ENCODE measurements at places on chromosomes 4 and X.

GRCh38 chr4:176709417-176709816 lies 83.3 kb downstream of the VEGFC start:
- DNase-seq: no peak

DNA sequence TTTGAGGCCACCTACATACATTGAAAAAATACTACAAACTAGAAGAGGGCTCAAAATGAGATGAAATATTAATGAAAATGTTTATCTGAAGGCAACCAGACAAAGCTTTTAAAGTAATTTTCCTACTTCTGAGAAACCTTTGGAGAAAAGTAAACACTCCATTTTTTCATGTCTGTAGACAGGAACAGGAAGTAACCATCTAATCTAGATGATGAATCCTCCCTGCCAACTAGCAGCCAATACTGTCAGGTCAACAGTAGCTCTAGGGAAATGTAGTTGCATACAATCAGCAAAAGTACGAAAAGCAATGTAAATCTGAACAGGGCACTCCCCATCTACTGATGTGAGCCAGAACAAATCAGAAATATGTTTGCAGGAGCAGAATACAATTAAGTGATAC lies 49.0 kb downstream of the AMMECR1 start:
- no peak for DNase-seq

DNA sequence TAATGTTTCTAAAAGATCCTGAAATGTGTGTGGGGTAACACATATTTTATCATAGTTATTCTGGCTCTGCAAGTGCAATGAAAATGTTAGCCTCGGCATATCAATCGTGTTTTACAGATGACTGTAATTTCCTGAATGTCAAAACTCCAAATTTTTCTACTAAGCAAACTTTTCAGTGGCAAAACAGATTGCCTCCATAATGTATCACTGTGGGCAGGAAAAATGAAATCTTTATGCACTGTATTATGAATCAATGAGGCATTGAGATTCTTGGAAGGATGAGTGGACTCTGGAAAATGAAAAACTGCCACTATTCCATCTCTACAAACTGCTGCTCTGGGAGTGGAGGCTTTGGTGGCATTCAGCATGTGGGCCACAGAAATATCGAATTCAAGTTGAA lies 160.1 kb upstream of the MBNL3 start:
- DNase-seq: no peak

DNA sequence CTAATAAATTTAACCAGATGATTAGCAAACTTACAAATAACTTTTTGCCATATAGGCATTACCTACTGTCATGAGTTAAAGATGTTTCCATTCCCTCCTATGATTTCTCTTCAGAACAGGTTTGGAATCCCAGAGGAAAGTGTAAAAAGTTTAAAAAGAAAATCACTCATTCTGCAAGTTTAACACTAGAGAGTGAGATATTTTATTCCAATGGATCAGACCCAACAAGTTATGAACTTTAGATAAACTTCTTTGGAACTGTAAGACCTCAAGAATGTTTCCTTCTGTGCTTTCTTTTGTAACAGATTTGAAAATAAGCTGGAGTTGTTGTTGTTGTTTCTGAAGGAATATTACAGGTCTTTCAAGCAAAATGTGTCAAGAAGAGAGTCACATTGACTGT lies 51.6 kb downstream of the PPP3CA start:
- no peak for DNase-seq

GRCh38 chr4:1060621-1061020 lies 49.2 kb downstream of the FGFRL1 start:
- no peak for DNase-seq

- no peak for DNase-seq
Observed at GRCh38 chrX:154649503-154650220, 3.7 kb downstream of the CTAG2 start.

DNA sequence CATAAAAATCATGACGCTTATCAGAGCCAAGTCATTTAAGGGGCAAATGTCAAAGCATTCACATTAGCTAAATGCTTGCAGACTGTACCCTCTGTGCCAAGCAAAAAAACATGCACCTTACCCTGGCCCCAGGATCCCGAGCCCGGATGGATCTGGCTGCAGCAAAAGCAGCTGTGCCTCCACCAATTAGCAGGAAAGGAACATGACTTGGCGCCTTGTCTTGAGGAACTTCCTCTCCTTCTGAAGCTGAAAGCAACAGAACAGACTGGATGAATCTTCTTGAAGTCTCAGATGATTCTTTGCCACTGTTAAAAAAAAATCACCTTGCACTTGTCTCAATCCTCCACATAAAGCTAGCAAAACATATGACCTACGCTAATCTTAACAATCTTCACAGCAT lies 18.0 kb downstream of the AIFM1 start:
- DNase-seq: no peak

- no peak for DNase-seq
Observed at GRCh38 chr4:121190389-121190788, 26.3 kb upstream of the TNIP3 start.

- no peak for DNase-seq
Observed at GRCh38 chr4:38985410-38986100, 46.7 kb downstream of the TMEM156 start.

GRCh38 chr4:89293299-89293698 lies 14.3 kb downstream of the GPRIN3 start:
- DNase-seq: no peak

DNA sequence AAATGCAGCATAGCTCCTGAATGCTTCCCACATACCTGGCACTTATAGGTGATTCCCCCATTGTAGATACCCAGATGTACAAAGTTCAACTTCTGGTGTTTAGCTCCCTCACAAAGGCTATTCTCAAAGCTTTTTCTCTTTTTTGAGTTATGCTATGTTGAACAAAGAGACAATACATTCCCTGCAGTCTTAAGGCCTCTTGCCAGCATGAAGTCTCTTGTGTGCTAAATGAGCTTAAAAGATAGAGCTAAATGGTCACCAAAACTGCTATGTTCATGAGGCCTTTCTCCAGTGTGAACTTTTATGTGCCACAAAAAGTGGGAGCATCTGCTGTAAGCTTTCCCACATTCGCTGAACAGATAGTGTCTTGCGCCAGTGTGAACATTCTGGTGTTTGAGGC lies 111.2 kb upstream of the TMEM47 start:
- DNase-seq: no peak

DNA sequence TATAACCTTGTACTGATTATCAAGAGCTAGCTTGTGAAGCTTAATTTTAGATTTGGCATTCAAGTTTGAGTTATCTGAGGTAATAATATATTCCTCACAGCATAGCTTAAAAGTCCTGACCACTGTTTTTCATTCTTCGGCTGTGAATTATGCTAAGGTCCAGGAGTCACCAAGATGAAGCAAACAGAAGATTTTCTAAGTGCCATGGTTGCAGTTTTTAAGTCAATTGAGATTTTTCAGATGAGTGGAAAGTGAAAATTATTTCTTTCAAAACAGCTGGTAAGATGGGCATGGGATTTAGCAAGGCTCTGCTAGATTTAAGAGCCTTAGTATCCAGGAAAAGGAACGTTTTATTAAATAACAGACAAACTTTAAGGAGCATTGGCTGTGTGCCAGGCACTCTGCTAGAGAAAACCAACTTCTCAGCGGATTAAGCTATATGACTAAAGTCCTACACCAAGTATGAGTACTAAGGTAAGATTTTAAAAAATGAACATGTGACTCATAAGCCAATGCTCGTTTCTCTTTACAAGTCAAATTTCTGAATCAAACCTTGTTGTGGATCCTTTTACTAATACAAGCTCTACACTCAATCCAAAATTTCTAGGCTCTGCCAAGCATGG lies 149.9 kb upstream of the IL15 start:
- DNase-seq: no peak

GRCh38 chr4:6633091-6633906 lies 7.2 kb upstream of the MRFAP1 start:
- DNase-seq: no peak

DNA sequence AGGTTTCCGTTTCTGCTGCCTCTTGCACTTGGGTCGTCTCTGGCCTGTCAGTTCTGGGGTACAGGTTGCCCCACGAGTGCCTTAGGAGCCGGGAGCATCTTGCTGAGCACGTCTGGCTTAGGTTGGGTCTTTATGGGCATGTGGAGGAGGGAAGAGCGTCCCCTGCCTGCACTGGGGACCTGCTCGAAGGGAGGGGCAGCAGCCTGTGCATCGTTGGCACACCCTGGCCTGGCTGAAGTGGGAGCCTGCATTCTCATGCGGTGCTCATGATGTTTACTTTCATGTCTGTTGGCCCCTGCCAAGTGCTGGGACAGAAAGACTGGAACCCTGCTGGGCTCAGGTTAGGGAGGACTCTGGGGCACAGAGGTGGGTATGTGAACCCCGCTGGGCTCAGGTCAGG lies 23.8 kb upstream of the TADA2B start:
- DNase-seq: no peak

Measured in right hindlimb (tissue), 1 donor.